ENCODE measurements at places on chromosomes 16 and 17. TPM values are rescaled to one million over a fixed set of nuclear protein-coding genes. Genes with fewer than 3 reads are reported as not detected.

- peaks cover 18% of the 10 kb centered on the region for H3K4me1 ChIP-seq
- H3K36me3 ChIP-seq, result no peaks in the 10 kb centered on the region
- no peak overlapping the region for H3K4me3 ChIP-seq
- no peak overlapping the region for H3K27ac ChIP-seq
- H3K27me3 ChIP-seq, result no peaks in the 10 kb centered on the region
- DNase-seq, result no peak
These were observed 82.2 kb downstream of the PLXDC1 start for GRCh38 chr17:39069114-39069756.

ZNF423 gene
- total RNA-seq, result 1.9 TPM

EPOP gene
- total RNA-seq, result 4.8 TPM

DNA sequence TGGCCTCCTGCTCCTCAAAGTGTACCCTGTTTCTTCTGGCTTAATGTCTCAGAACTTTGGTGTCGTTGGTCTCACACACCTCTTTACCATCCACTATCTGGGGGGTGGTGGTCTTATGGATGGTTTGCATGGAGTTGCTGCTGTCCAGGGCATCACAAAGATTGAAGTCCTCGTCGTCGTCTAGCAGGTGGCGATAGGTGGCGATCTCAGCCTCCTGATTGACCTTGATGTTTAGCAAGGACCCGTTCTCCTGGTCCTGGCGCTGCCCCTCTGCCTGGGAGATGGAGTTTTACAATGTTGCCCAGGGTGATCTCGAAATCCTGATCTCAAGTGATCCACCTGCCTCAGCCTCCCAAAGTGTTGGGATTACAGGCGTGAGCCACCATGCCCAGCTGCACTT, 31.1 kb upstream of the HELZ start:
- no peaks in the 10 kb centered on the region for H3K36me3 ChIP-seq
- no peak overlapping the region for H3K27ac ChIP-seq
- no peak overlapping the region for H3K4me3 ChIP-seq
- no peak for DNase-seq

PLXDC1 gene
- 6.1 TPM for total RNA-seq

DNA sequence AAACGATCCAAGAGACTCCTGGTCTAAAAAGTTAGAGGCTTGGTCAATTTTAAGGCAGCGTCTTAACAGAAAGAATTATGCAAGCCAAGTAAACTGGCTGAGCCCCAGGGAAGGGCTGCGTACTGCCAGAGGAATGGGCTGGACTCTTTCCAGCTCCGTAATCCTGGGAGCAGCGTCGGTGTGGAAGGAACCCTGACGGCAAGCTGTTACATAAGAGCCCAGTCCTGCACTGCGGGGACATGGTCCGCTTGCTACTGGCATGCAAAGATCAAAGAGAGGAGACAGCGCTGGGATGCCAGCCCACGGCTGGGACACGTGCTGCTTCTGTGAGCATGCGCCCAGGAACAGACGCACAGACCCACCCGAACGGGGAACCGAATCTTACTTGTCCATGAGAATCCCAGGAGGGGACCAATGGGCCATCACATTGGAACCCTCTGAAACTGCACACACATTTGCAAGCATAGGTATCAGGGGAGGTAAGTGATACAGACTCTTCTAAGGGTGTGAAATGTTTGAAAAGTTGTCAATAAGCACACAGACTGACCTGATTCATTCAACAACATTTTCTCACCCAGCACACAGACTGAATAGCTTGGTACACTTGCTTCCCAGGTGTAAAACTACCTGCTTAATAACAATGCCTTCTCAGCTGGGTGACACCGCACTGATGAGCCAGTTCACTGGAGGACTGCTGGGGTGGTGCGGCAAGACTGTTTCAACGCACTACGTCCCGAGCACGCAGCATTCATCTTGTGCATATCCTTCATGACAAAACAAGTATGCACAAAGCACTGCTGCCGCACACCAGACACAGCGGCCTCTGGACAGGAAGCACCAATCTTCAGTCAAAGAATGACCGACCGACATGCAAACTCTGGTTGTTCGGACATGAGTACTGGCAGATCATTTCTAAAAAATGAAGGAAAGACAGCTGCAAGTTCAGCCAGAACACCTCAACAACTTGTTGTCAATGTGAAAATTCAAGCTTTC, 94.9 kb downstream of the ANKRD11 start:
- H3K4me1 ChIP-seq, result peaks cover 55% of the 10 kb centered on the region
- H3K36me3 ChIP-seq, result no peaks in the 10 kb centered on the region
- DNase-seq, result peak; percentile 93
- H3K27me3 ChIP-seq, result no peaks in the 10 kb centered on the region
- no peak overlapping the region for H3K4me3 ChIP-seq
- H3K27ac ChIP-seq, result no peak overlapping the region

DRC3 gene
- total RNA-seq, result 5.1 TPM

PLA2G15 gene
- 26.2 TPM for total RNA-seq

GRCh38 chr16:88289561-88289960, 93.2 kb upstream of the ZNF469 start:
- H3K27ac ChIP-seq, result no peak overlapping the region
- H3K4me3 ChIP-seq, result no peak overlapping the region
- no peak for DNase-seq
- H3K27me3 ChIP-seq, result no peaks in the 10 kb centered on the region
- H3K36me3 ChIP-seq, result no peaks in the 10 kb centered on the region

CEP112 gene
- 9.8 TPM for total RNA-seq

- DNase-seq, result peak; percentile 50
- H3K27me3 ChIP-seq, result no peaks in the 10 kb centered on the region
- peaks cover 9% of the 10 kb centered on the region for H3K4me1 ChIP-seq
- H3K27ac ChIP-seq, result no peak overlapping the region
- H3K4me3 ChIP-seq, result no peak overlapping the region
These were observed 78.8 kb downstream of the TBC1D16 start for GRCh38 chr17:79956853-79957252.

- DNase-seq, result no peak
- H3K4me1 ChIP-seq, result peaks cover 86% of the 10 kb centered on the region
- no peaks in the 10 kb centered on the region for H3K36me3 ChIP-seq
- H3K4me3 ChIP-seq, result peak overlapping the region; percentile 72
These were observed 970 bp upstream of the TRAF7 start for GRCh38 chr16:2154533-2155090.

- H3K4me1 ChIP-seq, result peaks cover 6% of the 10 kb centered on the region
- peaks cover 95% of the 10 kb centered on the region for H3K36me3 ChIP-seq
- no peak for DNase-seq
- H3K27ac ChIP-seq, result no peak overlapping the region
These were observed 8.0 kb upstream of the SPATA32 start for GRCh38 chr17:45269912-45270311.

CLDN7 gene
- 14.5 TPM for total RNA-seq

GRCh38 chr17:32792207-32792606, 84.7 kb downstream of the MYO1D start:
- H3K27me3 ChIP-seq, result no peaks in the 10 kb centered on the region
- peaks cover 11% of the 10 kb centered on the region for H3K4me1 ChIP-seq
- H3K4me3 ChIP-seq, result no peak overlapping the region
- H3K27ac ChIP-seq, result no peak overlapping the region

- H3K4me3 ChIP-seq, result peak overlapping the region; percentile 77
- H3K36me3 ChIP-seq, result no peaks in the 10 kb centered on the region
- H3K27ac ChIP-seq, result peak overlapping the region; percentile 95
- DNase-seq, result no peak
These were observed 1.3 kb downstream of the C17orf58 start for GRCh38 chr17:67994817-67995569.

- H3K4me1 ChIP-seq, result peaks cover 3% of the 10 kb centered on the region
- no peak overlapping the region for H3K27ac ChIP-seq
- no peak overlapping the region for H3K4me3 ChIP-seq
- H3K27me3 ChIP-seq, result no peaks in the 10 kb centered on the region
- no peak for DNase-seq
These were observed 643.5 kb downstream of the CDH11 start for GRCh38 chr16:64478252-64478906.

GRCh38 chr17:44081681-44082080, 11.1 kb downstream of the G6PC3 start:
- no peaks in the 10 kb centered on the region for H3K27me3 ChIP-seq
- H3K4me3 ChIP-seq, result no peak overlapping the region
- peaks cover 88% of the 10 kb centered on the region for H3K36me3 ChIP-seq
- DNase-seq, result no peak
- no peak overlapping the region for H3K27ac ChIP-seq

DNA sequence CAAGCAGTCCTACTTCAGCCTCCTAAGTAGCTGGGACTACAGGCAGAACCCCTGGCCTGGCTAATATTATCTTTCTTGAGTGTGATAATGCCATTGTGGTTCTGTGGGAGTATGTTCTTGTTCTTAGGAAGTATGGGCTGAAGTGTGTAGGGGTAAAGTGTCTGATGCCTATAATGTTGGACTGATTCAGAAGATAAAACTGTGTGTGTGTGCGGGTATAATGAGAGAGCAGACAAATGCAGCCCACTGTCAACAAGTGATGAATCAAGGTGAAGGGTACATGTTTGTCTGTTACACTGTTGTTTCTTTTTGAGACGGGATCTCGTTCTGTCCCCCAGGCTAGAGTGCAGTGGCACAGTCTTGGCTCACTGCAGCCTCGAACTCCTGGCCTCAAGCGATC, 127.5 kb downstream of the CLEC16A start:
- H3K4me3 ChIP-seq, result no peak overlapping the region
- no peaks in the 10 kb centered on the region for H3K4me1 ChIP-seq
- DNase-seq, result no peak

DNA sequence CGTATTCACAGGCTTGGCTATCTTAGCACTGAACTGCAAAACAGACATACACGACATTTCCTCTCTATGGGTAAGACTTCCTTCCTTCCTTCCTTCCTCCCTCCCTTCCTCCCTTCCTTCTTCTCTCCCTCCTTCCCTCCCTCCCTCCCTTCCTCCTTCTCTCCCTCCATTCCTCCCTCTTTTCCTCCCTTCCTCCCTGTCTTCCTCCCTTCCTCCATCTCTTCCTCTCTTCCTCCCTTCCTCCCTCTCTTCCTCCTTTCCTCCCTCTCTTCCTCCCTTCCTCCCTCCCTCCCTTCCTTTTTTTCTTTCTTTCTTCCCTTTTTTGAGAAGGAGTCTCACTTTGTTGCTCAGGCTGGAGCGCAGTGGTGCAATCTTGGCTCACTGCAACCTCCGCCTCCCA, 22.4 kb upstream of the SHISA9 start:
- DNase-seq, result no peak
- H3K27ac ChIP-seq, result no peak overlapping the region
- no peak overlapping the region for H3K4me3 ChIP-seq
- H3K36me3 ChIP-seq, result no peaks in the 10 kb centered on the region

SOCS1 gene
- 3.9 TPM for total RNA-seq

HS3ST4 gene
- 1.4 TPM for total RNA-seq

DNA sequence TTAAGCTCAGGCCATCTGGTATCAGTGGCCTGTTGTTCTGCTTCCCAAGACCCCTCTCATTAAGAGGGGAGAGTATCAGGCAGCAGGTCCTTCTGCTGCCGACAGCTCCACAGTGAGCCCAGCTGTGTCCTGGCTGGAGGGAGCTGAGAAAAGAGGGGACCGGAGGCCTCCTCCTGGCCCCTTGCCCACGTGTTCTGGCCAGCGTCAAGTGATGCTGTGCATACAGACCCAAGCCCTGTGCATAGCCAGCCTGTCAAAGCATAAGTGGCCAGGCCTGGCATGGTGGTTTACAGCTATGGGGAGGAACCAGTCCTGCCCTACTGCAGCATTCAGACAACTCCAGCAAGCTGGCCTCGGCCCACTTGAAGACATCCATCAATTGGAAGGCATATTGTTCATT, 48.0 kb downstream of the ABCC6 start:
- H3K36me3 ChIP-seq, result no peaks in the 10 kb centered on the region
- DNase-seq, result no peak
- no peak overlapping the region for H3K4me3 ChIP-seq
- no peak overlapping the region for H3K27ac ChIP-seq
- H3K4me1 ChIP-seq, result no peaks in the 10 kb centered on the region

GRCh38 chr17:4892499-4893221, 6.7 kb upstream of the C17orf107 start:
- no peak for DNase-seq
- H3K4me1 ChIP-seq, result no peaks in the 10 kb centered on the region
- peaks cover 89% of the 10 kb centered on the region for H3K36me3 ChIP-seq
- H3K4me3 ChIP-seq, result no peak overlapping the region

- H3K4me1 ChIP-seq, result peaks cover 68% of the 10 kb centered on the region
- H3K36me3 ChIP-seq, result peaks cover 44% of the 10 kb centered on the region
- H3K27me3 ChIP-seq, result no peaks in the 10 kb centered on the region
- H3K4me3 ChIP-seq, result peak overlapping the region; percentile 82
- DNase-seq, result no peak
These were observed 2.1 kb downstream of the SRSF2 start for GRCh38 chr17:76735006-76735405.

DNA sequence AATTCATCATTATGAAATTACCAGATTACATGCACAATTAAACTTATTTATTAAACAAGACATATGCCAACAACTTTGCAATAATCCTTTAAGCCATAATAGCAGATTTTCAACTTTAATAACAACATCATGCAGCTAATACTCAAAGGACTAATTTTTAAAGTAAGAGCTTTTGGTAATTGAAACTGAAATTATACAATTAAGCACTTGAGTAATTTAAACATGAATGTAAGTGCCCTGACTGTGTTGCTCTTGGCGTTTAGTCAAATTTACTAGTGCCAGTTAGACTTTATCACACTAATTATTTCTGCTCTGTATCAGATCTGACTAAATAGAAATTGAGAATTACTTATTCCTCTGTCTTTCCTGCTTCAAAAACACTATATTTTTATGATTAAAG, 46.8 kb upstream of the PSMD7 start:
- H3K27ac ChIP-seq, result no peak overlapping the region
- no peaks in the 10 kb centered on the region for H3K4me1 ChIP-seq
- H3K4me3 ChIP-seq, result no peak overlapping the region
- DNase-seq, result no peak
- no peaks in the 10 kb centered on the region for H3K36me3 ChIP-seq

- H3K36me3 ChIP-seq, result no peaks in the 10 kb centered on the region
- no peaks in the 10 kb centered on the region for H3K27me3 ChIP-seq
- no peak overlapping the region for H3K4me3 ChIP-seq
- H3K4me1 ChIP-seq, result no peaks in the 10 kb centered on the region
- DNase-seq, result no peak
These were observed 13.4 kb downstream of the RPTOR start for GRCh38 chr17:80558046-80558445.

DNA sequence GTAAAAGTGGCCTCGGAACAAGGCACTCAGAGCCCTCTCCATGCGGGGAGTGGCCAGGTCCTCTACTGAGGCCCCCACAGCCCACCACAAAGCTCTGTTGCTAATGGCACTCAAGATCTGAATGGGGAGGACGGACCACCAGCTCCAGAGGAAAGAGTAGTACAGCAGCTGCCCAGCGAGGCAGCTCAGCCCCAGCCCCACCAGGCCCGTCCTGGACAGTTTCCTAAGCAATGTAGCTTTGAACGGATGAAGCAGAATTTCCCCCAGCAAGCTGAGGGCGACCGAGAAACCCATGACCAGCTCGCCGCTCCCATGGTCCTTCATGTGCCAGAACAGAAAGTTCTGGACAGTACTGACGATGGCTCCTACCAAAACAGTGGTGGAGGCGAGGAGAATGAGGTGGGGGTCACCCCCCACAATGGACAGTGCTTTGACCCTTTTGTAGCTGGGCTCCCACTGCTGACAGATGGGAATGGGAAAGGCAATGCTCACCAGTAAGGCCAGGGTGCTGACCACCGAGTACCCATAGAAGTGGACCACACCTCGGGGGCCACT, 1.5 kb downstream of the MFSD6L start:
- no peak for DNase-seq
- H3K27me3 ChIP-seq, result peaks cover 29% of the 10 kb centered on the region
- no peaks in the 10 kb centered on the region for H3K36me3 ChIP-seq
- no peak overlapping the region for H3K27ac ChIP-seq
- peaks cover 12% of the 10 kb centered on the region for H3K4me1 ChIP-seq
- no peak overlapping the region for H3K4me3 ChIP-seq

GRCh38 chr17:77288115-77288619, 147.4 kb downstream of the SEC14L1 start:
- no peaks in the 10 kb centered on the region for H3K36me3 ChIP-seq
- no peaks in the 10 kb centered on the region for H3K27me3 ChIP-seq
- H3K4me1 ChIP-seq, result peaks cover 45% of the 10 kb centered on the region

CD300E gene
- not detected for total RNA-seq

COG4 gene
- total RNA-seq, result 44.3 TPM

ZNF469 gene
- 0.36 TPM for total RNA-seq

PDILT gene
- not detected for total RNA-seq

All from suprapubic skin (tissue), 4 donors.